ENCODE measurements at places on chromosomes 2 and 18.

DNA sequence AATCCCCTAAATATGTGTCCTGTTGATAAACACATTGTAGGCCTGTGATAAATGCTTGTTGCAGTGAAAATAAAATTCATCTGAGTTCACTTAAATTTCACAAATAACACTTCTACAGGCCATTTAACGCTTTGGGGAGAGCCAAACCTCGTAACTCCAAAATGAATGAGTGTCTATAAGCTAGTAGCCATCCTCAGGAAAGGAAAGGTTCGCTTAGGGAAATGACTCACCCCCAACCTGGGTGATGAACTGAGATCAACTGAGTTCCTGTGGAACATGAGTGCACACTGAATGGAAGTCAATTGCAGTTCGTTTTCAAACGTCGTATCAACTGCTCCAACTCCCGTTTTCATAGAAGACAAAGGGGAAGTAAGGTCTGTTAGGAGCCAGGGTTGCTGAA, 527.6 kb upstream of the ID2 start:
- no peak for DNase-seq

GRCh38 chr2:39289609-39290008, 45.8 kb upstream of the CDKL4 start:
- no peak for DNase-seq

GRCh38 chr2:54394392-54394791, 61.7 kb upstream of the SPTBN1 start:
- DNase-seq = no peak

- DNase-seq = no peak
Measured at GRCh38 chr2:240435948-240436682, 652 bp downstream of the GPC1 start.

- no peak for DNase-seq
Measured at GRCh38 chr18:58515175-58515775, 113.6 kb downstream of the ALPK2 start.

DNA sequence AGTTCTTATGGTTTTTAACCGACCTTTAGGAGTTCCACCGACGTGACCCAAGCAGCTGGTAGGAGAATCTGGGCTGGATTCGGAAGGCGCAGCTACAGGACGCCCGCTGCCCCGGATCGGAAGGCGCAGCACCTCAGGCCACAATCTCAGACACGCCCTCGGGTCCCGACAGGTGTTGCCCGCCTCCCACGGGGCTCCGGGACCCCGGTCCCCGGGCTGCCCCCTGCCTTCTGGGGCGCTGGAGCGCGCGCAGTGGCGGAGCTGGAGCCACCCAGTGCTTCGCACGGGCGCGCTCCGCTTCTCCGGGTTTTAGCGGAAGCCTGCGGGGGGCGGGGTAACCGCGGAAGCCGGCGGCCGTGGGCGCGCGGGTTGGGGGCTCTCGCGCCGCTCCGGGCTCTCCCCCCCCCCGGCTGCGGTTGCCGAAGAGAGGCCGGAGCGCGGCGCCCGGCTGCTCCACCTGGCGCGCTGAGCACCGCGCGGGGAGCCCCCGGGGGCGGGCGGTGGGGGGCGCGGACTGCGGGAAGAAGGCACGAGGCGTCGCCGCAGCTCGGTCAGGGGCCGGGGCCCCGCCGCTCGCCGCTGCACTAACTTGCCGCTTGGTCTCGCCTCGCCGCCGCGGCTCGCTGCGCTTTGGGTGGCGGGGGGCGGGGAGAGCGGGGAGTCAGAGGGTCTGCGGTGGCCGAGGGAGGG, 718.8 kb downstream of the DPP10 start:
- DNase-seq = no peak

DNA sequence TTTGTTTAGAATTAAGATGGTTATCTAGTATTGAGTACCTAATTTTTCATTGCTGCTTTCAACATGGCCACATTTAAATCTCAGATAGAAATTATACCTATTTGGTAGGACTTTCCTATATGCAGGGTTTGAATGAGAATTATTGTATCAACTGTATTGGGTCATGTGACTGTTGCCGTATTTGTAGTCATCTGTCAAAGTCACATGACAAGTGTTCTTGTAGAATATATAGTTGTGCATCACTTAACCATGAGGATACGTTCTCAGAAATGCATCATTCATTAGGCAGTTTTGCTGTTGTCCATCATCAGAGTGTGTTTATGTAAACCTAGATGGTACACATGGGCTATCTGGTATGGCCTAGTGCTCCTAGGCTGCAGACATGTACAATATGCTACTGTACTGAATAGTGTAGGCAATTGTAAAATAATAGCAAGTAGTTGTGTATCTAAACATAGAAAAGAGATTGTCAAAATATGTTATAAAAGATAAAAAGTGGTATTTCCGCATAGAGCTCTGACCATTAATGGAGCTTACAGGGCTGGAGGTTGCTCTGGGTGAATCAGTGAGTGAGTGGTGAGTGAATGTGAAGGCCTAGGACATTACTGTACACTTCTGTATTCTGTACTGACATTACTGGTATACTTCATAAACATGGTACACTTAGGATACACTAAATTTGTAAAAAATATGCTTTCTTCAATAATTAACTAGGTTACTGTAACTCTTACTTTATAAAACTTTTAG, 123.7 kb downstream of the MAP4K4 start:
- DNase-seq = no peak

DNA sequence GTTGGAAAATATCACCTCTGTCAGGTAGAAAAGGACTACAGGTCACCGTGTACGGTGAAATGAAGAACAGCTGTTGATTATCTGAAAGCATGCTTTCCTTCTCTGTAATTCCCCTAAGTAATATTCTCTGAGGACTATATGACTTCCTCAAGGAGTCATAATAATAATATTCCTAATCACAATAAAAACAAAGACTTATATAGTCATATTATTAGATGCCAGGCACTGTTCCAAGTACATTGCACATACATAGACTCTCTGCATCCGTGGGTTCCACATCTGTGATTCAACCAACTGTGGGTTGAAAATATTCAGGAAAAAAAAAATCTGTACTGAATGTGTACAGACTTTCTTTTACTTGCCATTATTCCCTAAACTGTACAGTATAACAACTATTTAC, 512.4 kb upstream of the ID2 start:
- DNase-seq = no peak

DNA sequence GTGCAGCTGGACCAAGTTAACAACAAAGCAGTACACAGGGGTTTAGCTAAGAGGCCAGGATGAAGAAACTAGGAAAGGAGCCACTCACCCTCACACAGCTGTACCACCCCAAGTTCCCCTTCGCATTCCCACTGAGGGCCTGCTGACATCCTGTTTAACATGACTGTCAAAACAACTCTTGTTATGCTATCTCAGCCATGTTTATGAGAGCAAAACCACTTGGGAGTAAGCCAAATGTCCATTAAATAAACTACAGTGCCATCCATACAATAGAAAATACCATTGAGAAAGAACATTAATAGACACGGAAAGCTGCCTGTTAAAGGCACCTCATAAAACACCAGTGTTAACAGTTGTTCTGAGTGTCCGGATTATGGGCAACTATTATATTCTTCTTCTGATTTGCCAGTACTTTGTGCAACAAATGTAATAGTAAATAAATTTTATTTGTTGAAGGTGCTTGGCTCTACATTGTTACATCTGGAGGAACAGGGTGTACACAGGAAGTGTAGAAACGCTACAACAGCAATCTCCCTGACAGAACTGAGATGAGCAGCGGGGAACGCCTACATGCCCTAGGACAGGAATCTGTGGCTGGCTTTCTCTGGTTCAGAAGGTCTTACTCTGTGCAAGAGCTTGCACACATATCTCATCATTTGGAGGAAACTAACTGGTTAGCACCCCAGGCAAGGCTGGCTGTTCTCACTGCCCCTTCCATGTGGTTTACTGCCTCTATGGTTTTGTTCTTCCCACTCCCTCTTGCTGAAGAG, 85.6 kb downstream of the EHD3 start:
- no peak for DNase-seq

GRCh38 chr2:70995426-70995729, 705 bp upstream of the TEX261 start:
- no peak for DNase-seq

DNA sequence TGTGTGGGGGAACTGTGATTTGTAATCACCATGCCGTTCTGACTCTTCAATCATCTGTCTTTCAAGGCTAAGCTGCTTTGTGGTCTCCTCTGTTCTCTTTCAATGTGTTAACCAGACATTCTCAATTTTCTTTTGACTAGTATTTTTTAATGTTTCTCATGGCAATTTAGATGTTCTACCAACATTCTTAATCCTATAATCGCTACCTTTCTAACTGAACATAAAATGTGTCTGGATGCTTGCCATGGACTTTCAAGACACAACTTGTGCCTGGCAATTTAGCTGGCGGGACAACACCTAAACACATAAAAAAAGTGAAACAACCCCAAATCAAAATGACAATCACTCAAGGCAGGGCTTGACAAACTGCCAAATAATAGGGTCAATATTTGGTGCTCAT, 135.0 kb upstream of the ACKR3 start:
- no peak for DNase-seq

DNA sequence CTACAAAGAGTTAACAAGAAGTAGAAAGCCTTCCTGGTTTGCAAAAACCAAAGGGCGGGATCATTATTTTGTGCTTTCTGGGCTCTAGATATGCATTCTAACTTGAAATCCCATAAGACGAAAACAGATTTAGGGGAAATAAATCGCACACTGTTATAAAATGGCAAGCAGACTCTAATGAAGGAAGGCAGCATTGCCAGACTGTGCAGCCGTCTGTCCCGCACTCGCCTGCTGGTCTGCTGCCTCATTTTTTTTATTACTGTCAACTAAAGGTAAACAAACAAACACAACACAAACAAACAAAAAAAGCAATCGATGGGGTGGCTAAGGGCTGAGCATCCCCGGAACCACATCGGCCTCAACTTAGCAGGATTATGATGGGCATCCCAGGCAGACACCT, 24.4 kb downstream of the ZNF521 start:
- DNase-seq = no peak
